AG04449 (cell line): ENCODE measurements at places on chromosomes 2 and 18.

GRCh38 chr2:191434072-191434471 lies 188.9 kb downstream of the MYO1B start:
- no peak for DNase-seq

- no peak for DNase-seq
Measured at GRCh38 chr2:98771721-98772524, 41.0 kb upstream of the MGAT4A start.

DNA sequence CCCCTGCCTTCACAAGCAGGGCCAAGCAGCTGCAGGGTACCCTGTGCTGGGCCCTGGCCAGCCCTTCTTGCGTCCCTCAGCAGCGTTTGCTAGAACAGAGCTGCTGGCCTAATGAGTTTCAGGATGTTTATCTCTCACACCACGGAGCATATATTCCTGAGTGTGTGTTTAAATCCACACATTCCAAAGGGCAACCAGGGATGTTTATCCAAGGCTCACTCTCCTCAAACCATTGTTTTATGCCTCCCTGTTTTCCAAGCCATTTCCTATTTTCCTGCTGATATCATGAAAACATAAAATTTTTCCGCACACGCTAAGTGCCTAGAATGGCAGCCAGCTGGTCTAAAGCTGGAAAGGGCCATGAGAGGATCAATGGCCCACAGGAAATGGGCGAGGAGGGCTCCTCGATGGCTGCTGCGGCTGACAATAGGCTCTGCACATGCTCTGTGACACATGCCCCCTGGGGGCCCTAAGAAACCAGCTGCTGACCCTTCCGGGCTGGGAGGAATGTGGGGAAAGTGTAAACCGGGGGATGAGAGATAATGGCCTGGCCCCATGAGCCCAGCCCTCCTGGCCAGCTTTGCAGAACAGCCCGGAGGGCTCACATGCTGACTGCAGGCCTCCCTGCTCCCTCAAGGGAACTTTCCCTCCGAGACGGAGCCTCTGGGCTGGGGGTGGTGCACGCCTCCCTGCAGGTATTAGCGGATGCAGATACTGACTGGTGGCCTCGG lies 194.0 kb downstream of the NDUFA10 start:
- no peak for DNase-seq

GRCh38 chr18:25464227-25464626 lies 112.3 kb upstream of the ZNF521 start:
- peak; percentile 59 for DNase-seq

- no peak for DNase-seq
Measured at GRCh38 chr2:6556755-6557154, 309.0 kb downstream of the CMPK2 start.

GRCh38 chr18:50009773-50010335 lies 185.1 kb downstream of the MYO5B start:
- DNase-seq: no peak

DNA sequence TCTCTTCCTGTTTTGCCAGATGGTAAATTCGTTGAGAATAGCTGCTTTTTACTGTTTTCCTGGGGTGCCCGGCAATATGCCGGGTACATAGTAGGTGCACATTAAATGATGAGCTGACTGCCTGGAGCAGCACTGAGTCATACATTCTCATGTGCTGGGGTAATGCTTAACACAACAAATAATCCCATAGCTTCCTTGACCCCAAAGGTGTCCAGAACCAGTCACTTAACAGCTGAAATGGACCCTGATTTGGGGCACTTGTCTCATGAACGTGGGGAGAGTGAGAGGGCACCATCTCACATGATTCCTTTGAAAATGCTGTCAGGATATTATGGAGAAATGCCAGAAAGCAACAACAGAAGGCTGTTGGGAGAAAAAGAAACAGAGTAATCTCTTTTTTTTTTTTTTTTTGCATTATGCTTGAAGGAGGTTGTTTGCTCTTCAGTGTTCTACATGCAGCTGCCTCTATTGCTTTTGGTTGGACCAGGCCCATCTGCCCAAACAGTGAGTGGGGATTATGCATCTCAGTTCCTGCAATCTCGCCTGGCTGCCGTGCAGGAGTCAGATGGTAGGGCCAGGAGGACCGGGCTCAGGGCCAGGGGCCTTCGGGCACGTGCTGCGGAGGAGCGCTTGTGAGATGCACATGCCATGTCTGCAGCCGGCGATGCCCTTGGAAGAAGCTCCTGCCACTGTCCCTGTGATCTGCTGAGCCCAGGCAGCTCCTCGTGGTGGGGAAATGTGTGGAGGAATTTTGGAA lies 162.1 kb downstream of the SH3RF3 start:
- no peak for DNase-seq

DNA sequence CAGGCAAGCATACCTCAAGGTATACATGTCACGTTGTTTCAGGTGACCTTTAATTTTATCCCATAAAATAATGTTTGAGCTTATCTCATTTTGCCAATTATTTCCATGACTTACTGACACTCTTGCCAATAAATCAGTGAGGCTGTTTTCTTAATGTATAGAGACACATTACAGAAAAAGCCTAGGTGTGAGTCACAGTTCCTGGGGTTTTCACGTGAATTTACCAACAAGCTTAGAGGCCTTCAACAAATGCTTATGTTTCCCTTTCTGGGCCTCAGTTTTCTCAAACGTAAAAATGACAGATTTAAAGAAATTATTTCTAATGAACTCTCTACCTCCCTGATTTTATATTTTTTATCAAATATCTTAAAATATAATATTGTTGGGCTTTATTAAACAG lies 517.5 kb upstream of the SPHKAP start:
- DNase-seq: no peak

DNA sequence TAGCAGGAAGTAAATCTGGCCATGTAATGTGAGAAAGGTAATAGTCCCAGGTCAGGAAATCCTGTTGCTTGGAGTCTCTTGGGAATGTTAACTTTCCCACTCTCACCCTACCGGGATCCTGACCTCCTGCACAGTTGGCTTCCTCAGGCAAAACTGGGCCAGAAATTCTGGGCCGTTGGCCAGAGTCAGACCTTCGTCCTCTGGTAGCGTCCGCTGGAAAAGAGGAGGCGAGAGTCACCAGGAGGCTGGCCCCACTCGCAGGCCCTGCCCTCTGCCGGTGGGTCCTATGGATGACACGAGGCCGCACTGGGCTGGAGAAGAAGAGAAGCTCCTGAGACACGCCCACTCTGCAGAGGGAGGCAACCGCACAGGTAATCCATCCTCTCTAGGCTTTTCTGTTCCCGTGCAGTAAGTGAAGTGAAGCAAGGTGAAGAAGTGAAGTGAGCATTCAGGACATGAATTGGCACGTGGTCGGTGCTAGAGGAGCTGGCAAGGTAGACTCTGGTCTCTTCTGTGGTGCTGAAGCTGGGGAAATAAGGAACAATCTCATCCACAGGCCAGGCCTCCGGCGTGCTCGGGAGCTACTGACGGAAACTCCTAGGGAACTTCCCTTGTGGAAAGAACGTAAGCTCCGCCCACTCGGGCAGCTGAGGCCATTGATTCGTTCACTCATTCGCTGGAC lies 182.7 kb upstream of the GLI2 start:
- DNase-seq: no peak

GRCh38 chr2:120596191-120596811 lies 139.4 kb upstream of the GLI2 start:
- no peak for DNase-seq

DNA sequence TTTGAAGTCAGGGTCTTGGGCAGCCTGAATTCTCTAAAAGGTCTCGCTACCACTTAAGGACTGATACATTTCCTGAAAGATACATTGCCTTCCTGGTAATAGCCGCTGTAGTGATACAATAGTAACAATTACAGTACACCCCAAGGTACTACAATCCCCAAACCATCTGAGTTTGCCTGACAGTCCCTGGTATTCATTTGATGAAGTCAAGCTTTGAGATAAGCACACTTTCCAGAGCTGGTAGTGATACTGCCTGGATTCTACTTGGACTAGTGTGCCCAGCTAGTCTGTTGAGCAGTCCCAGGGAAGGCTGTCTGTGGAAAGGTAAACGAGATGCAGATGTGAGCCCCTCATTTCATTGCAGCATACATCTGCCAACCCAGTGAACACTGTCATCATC lies 24.4 kb upstream of the ITGB6 start:
- DNase-seq: no peak

DNA sequence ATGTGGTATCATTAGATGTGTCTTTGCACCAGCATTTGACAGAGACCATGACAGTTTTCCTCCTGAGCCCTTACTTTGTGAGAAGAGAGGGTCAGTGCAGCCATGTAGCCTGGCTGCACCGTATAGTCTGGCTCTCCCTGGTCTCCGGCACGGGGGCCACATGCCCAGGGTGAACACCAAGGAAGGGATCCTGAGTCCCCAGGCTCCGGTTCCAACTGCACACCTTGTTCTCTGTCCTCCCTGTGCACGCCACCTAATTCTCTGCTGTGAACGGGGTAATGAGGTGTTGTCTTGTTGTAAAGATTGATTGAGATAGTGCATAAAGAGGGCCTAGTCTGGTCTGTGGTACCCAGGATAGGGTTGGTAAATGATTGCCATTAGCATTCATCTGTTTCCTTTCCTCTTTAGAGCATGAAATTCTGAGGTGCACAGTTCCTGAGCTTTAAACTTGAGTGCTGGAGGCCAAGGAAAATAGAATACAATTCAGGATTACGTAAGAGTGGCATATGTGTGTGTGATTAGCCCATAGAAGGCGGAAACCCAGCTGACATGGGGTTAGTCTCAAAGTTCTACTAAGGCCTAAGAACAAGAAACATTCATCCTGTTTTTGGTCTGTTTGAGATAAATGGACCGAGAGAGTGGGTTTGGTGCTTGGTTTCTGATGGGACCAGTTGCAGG lies 55.5 kb downstream of the NCK2 start:
- DNase-seq: no peak

GRCh38 chr2:57204364-57204763 lies 842.2 kb upstream of the VRK2 start:
- no peak for DNase-seq

- no peak for DNase-seq
Measured at GRCh38 chr2:238853721-238854120, 5.8 kb downstream of the TWIST2 start.

- DNase-seq: no peak
Measured at GRCh38 chr2:192500550-192501200, 305.9 kb upstream of the TMEFF2 start.

DNA sequence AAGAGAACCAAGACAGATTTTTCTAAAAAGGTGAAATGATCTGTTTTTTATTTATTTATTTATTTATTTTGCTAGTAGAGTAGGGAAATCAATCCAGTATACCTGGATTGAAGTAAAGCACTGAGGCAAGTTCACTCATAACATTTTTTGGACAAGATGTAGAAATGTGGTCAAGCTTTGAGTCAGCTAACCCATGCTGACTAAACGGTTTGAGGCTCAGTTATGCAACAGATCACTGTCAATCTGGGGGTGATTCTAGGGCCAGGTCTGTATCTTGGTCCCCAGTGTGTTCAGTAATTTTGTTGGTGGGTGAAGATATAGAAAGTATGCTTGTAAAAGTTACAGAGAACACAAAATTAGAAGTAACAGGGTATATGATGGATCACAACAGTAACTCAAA lies 60.2 kb downstream of the RMDN2 start:
- no peak for DNase-seq

GRCh38 chr2:19868701-19869580 lies 32.8 kb downstream of the TTC32 start:
- DNase-seq: no peak

GRCh38 chr2:122753336-122753735 lies 997.9 kb downstream of the TSN start:
- no peak for DNase-seq

DNA sequence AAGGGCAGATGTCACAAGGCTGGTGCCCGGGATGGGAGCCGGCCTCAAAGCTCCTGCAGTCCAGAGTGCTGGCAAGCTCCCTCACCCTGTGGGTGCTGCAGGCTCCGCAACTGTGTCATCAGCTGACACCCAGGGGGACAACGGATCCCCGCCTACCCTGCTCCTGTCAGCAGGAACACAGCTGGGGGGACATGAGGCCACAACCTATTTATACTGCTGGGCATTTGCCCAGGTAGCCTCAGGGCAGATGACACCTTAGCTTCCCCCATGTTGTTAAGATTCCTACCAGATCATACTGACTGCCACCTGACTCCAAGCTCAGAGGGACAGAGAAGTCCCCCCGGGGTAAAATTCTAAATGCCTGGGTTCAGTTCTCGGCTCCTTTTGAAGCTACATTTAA lies 1.2 kb downstream of the ANKRD23 start:
- DNase-seq: no peak

GRCh38 chr2:10912076-10912731 lies 470 bp downstream of the KCNF1 start:
- DNase-seq: no peak

DNA sequence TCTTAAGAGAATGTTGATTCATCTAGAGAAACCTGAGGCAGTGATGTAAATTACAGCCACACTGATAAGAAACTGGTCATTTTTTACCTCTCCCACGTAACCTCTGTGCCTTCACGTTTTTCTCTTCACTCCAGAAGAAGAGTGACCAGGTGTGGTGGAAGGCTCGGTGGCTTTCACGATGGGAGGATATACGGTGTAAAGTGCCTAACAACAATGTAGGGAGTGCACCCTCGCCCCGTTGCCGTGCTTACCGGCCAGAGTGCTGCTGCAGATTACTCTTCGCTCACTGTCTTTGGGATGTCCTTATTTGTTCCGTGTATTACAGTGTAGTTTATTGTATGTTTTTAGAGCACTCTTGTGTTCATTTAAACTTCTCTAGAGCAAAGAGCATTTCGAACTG lies 46.5 kb downstream of the NCK2 start:
- DNase-seq: no peak

GRCh38 chr18:24054130-24054529 lies 39.6 kb downstream of the TTC39C start:
- DNase-seq: no peak

DNA sequence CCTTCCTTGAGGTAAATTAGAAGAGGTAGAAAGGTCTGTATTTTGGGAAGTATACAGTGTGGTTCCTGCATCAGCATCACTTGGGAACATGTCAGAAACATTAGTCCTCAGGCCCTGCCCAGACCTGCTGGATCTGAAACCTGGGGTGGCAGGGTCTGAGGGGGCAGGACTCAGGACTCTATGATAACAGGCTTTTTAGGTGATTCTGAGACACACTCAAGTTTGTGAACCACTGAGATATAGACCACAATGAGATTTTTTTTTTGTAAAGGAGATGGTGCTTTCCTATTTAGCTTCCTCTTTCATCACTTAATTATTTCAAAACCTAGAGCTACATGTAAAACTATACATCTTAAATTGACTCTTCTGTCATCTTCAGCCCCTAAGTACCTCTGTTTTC lies 262.7 kb upstream of the SPOPL start:
- DNase-seq: no peak

DNA sequence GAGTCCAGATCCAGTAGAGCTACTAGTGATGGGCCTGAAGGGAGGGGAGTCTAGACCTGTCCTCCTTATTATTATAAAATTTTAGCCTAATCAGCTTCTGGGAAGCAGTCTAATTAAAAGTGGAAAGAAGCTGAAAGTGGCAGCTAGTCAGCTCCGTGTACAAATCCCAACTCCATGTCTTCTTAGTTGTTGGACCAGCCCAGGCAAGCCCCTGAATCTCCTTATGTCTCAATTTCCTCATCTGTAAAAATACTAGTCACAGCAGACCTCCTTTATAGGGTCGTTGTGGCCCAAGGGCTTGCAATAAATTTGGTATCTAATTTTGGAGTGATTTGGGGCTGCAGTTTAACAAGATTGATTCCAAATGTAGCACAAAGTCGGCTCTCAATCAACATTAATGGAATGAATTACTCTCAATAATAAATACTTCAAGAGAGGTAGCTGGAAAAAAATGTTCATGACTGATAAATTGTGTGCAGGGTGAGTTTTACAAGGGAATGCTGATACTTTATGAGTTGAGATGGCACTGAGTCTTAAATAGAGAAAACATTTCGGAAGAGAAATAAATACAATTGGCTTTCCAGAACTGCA lies 118.3 kb upstream of the NDUFV2 start:
- DNase-seq: no peak

GRCh38 chr2:67719351-67719750 lies 322.2 kb downstream of the ETAA1 start:
- no peak for DNase-seq
